ENCODE measurements at places on chromosomes 2 and 18.
A peak's percentile ranks its signal among the peaks of the same experiment; 100 is the strongest.

DNA sequence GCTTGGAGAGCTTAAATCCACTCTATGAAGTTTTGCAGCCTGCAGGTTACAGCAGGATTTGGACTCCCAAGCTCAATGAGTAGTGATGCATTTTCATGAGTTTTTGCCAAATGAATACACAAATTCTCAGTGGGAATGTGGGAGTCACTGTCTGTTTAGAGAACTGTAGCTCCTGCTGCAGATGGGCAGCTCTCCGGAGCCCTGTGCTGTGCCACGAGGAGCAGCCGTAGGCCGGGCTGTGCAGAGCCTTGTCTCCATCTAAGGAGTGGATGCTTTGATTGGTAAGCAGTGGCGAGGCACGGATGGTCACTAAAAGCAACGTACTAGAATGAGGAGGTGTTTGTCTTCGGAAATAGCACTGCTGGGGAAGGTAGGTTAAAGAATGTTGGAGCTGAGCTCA, 96.0 kb upstream of the NFATC1 start:
- no peak for DNase-seq

- no peak for DNase-seq
Observed at GRCh38 chr18:7155887-7156286, 38.3 kb upstream of the LAMA1 start.

DNA sequence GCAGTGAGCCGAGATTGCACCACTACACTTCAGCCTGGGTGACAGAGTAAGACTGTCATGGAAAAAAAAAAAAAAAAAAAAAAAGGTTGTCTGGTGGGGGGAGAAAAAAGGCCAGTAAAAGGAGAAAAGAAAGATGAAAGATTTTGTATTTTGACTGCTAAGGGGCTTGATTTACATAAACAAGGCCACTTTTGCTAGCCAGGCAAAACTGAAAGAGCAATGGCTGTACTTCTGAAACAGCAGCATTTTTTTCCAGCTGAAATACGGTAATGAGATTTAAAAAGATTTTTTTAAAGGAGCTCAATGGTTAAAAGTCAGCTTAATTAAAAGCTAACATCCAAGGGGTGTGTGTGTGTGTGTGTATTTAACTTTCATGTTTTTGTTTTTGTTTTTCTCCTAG, 11.3 kb upstream of the OXER1 start:
- DNase-seq = no peak

GRCh38 chr2:48838029-48838428, 82.5 kb upstream of the LHCGR start:
- no peak for DNase-seq

DNA sequence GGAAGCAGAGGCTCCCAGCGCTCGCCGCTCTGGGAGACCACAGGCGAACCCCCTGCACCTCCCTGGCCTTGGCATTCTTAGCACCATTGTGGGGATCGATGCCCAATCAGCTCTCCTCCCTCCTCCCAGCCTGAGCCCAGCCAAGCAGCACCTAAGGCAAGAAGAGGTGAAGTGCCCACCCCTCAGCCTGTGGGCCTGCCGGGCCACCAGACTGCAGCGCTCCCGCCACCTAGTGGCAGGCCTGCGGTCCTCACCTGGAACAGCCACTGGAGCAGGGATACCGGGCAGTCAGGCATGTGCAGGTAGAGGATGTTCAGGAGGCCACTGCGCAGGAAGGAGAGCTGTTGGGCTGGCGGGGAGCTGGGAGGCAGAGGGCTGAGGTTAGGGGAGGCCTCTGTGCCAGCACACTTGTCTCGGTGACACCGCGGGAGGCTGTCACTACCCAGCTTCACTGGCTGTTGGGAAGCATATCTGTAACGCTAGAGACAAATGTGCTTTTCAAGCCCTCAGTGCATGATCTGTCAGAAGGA, 35.2 kb downstream of the FAM178B start:
- DNase-seq = peak; percentile 78

DNA sequence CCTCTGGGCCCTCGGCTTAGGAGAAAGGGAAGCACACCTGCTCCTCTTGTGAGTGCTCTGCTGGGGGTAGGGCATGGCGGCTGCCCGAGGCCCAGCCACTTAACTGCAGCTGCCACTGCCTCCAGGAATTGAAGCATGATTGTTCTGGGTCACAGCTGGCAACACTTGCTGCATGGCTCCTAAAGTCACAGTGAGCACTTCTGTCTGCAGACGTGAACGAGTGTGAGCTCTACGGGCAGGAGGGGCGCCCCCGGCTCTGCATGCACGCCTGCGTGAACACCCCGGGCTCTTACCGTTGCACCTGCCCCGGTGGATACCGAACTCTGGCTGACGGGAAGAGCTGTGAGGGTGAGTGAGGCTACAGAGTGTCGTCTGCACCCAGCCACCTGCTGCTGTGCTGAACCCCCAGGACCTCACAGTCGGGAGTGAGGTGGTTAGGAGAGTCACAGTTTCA, 44.4 kb downstream of the FBLN7 start:
- peak; percentile 50 for DNase-seq

- DNase-seq = no peak
Observed at GRCh38 chr2:239261356-239261755, 139.5 kb downstream of the HDAC4 start.

DNA sequence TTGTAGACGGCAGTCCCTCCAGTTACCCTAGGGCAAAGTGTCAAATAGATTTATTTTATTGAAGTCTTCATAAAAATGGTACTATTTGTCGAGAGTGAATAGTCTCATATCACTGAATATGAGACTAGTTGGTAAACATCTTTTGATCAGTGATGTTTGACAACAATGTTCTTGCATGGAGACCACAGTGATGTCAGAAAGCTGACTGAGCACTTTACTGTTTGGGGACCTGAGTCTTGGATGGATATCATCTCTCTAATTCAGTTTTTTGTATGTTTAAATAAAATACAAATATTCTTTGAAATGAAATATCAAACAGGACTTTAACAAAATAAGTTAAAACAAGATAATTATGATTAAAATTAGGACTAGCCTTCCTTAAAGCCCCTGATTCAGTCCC, 1315.4 kb upstream of the NRXN1 start:
- no peak for DNase-seq

DNA sequence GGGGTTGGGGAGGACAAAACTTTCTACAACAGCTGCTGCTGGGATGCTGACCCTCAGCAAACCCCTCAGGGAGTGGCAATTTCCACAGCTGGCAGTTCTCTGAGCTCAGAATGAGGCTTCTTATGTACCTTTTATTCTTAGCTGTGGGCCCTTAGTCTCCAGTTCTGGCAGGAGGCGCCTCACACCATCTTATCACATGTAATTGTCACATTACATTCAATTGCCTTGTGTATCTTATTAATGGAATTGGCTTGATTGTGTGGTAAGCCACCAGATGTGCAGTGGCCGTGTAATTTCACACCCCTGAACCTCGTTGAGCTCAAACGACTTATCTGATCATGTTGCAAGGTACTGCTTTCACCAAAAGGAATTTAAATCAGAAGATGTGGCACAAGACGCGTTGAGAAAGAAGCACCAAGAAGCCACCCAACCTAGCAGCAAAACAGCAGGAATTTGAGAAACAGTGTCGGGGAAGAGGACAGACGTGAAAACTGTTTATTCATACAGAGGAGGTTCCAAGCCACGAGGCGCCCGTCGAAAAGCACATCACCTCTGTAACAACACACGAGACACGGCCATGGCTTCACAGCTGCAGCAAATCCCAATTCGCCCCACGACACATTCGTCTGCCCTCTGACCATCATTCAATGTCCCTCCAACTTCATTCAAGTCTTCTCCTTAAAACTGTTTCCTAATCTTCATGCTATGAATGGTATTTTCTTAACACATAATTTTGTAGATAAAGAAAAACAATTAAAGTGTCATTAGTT, 53.6 kb upstream of the LPIN2 start:
- no peak for DNase-seq
